ENCODE measurements at places on chromosomes 3 and 15.

DNA sequence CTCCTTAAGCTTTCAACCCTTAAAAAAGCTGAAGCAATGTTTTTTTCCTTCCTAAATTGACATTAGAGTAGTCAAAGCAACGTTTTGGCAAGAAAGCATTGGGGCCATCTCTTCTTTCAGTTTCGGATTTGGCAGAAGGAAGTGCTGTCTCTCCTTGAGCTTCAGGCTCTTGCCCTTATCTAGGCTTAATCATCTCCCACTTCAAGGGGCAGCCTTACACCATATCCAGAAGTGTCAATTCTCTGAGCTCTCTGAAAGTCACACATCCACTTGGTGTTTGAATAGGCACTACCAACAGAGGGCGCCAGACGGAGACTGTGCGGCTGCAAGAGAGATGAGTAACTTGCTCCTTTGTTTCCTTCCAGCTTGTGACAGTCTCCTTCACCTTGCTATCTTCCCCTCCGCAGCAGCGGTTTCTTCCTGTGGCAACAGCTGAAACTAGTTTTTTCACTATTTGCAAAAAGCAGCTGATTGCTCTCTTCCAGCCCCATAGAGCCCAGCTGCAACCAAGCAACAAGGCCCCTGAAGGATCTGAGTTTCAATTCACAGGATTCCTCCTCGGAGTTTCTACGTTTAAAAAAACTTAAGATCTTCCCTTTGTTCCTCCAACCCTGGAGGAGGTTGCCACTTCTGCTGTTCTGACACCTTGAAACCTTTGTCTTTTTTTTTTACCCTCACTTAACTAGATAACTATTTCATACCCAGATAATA lies 147.0 kb upstream of the SLCO3A1 start:
- DNase-seq: peak; percentile 74

GRCh38 chr3:64514889-64515288 lies 172.9 kb downstream of the ADAMTS9 start:
- no peak for DNase-seq

DNA sequence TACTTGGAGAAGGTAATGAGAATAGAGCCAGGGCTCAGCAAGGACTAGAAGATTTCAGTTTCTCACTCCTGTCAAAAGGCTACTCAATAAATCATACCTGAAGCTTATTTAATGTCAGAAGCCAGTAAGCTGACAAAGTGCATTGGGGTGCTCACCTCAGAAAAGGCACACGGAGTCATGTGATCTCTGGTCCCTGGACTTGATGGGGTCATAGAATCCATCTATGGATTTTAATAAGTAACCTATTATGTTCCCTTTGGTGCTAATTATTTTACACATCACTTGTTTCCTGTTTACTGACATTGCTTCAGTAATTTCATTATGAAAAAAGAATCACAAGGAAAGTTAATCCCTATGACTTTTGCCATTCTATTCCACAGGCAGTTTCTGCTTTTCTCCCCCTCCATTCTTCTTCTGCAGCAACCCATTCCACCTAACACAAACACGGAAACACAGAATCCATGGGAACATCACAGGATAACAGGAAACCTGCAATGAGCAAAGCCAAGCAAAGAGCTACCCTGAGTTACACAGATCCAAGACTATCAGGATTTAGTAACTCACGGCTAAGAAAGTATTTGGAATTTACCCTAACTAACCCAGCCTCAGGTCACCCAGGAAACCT lies 159.6 kb downstream of the MEIS2 start:
- DNase-seq: no peak

DNA sequence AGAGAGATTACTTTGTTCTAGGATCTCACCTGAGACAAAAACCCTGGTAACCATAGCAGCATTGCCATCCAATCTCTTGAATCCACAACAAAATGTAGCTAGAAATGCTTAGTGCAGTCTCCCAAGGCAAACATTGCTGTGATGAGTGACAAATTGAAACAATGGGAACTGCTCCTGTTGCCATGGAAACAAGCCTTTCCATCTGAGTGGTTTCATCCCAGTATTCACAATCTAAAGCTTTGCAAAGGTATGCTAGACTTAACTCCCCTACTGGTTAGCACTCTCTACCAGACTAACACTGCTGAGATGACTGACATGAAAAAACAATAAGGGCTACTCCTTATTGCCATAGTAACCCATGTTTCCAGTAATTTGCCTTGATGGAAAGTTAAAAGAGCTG lies 172.6 kb upstream of the CNTN3 start:
- DNase-seq: peak; percentile 30

DNA sequence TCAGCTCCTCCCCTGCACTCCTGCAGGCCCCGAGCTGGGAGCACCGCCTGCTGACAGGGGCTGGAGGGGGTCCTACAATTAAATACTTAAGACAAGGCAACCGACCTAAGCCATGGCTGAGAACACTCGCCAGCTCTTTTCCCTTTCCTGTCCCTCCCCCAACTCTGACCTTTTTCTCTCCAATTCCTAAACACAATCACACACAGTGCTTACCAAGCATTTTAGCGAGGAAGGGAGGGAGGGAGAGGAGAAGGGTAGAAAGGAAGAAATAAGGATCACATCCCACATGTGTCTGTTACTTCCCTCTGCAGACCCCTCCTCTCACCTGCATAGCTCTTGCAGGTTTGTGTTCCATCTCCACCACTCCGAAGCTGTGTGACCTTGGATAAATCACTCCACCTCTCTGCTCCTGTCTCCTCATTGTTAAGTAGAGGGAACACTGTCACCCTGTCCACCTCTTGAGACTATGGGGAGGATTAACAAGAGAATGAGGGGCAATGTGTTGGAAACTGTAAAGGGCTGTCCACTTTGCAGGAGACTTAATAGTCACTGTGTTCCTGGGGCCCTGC lies 63.6 kb downstream of the CYP11A1 start:
- DNase-seq: no peak

DNA sequence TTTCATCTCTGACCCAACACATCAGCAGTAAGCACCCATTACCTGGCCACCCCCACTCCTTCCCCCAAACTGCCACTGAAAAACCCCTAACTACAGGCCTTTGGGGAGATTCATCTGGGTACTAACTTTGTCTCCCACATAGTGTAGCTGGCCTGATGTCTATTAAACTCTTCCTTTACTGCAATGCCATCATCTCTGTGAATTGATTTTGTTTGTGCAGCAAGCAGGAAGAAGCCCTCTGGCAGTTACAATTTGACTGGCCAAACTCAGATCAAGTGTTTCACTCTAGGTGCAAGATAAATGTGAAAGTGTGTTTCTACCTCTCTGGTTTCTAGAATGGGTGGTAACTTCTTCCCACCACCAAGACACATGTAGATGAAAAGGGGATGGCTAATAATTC lies 26.7 kb upstream of the OR5K4 start:
- no peak for DNase-seq

GRCh38 chr15:82571722-82572222 lies 31.5 kb upstream of the RPS17 start:
- peak; percentile 91 for DNase-seq

DNA sequence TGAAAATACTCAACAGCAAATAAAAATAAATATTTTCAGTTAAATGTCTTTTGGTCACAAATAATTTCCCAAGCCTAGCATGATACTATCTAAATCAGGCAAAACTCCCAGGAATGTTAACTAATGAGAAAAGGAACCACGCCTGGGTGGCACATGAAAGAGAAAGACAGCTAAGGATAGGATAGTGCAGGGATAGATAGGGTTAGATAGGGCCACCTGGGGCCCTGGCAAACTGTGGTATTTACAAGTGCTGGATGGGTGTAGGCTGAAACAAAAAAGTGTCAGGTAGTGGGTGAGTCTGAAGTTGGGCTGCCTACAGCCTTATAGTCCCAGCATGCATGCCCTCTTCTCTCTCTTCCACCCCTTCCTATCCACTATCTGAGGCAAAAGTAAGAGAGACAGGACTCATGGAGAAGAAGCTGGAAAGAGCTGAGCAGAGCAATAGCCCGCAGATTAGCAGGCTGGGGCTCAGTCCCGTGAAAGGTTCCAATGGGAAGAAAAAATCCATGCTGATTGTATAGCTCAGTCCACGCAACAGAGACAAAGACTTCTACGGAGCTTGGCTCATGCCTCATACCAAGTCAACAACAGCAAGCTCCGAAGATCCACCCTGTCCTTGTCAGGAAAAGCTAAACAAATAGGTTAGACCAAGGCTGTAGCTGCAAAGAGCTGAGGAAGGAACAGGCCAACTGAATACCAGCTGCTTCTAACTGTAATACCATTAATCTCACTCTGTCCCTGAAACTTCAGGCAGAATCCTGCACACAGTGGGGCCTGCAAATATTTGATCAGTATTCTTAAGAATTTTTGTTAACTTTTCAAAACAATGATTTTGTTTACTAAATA lies 342.1 kb upstream of the ATP11B start:
- DNase-seq: no peak

DNA sequence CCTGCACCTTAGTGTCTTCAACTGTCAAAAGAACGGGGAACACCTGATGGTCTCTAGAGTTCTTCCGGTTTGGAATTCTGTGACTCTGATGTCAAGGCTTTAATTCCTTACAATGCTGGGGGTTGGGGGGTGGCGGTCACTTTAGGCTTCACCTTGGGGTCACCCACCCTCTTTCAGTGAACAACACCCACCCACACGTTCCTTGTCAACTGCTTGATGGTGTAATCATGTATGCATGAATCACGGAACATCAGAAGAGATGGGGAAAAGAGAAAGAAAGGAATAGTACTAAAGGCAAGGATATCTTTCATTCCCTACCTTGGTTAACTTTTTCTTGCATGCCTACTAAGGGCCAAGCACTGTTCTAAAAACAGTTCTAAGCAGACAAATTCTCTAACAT lies 7.3 kb upstream of the UBE2E1 start:
- DNase-seq: no peak

DNA sequence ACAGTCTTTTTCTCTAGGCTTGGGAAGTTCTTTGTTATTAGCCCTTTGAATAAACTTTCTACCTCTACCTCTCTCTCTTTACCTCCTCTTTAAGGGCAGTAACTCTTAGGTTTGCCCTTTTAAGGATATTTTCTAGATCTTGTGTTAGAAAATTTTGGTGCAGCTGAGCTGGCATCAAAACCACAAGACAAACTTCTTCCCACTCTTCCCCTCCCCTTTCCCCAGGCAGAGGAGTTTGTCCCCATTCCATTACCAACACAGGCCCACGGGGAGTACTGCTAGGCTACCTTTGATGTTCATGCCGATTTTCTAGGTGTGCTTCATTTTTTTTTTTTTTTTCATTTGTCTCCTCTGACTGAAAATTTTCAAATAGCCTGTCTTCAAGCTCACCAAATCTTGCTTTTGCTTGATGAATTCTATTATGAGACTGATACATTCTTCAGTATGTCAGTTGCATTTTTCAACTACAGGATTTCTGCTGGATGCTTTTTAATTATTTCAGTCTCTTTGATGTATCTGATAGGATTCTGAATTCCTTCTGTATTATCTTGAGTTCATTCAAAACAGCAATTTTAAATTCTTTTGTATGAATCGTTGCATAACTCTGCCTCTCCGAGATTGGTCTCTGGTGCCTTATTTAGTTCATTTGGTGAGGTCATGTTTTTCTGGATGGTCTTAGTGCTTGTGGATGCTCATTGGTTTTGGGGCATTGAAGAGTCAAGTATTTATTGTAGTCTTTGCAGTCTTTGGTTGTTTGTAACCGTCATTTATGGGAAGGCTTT lies 112.0 kb downstream of the UBE2E2 start:
- DNase-seq: no peak

GRCh38 chr3:53255423-53255774 lies 423 bp downstream of the TKT start:
- DNase-seq: no peak

GRCh38 chr3:63644212-63644797 lies 8.2 kb upstream of the SNTN start:
- no peak for DNase-seq

GRCh38 chr3:69872783-69873378 lies 126.7 kb upstream of the SAMMSON start:
- no peak for DNase-seq

GRCh38 chr3:59326246-59327024 lies 276.6 kb upstream of the CFAP20DC start:
- DNase-seq: no peak

DNA sequence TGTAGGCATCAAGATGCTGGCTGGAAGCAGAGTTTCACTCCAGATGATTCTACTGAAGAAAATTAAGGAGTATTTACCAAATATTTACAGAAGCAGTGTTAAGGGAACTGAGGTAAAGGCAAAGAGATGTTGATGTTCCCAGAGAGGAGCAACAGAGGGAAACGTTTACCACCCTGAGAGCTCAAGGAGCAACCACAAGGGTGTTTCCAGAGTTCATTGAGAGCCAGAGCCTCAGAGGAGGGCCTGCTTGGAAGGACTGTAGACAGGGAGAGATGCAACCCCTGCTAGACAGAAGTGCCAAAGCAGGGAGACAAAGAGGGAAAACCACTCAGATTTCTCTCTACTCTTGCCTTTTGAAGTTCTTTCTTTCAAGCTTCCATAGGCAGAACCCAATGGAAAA lies 474.5 kb downstream of the RBMS3 start:
- no peak for DNase-seq

DNA sequence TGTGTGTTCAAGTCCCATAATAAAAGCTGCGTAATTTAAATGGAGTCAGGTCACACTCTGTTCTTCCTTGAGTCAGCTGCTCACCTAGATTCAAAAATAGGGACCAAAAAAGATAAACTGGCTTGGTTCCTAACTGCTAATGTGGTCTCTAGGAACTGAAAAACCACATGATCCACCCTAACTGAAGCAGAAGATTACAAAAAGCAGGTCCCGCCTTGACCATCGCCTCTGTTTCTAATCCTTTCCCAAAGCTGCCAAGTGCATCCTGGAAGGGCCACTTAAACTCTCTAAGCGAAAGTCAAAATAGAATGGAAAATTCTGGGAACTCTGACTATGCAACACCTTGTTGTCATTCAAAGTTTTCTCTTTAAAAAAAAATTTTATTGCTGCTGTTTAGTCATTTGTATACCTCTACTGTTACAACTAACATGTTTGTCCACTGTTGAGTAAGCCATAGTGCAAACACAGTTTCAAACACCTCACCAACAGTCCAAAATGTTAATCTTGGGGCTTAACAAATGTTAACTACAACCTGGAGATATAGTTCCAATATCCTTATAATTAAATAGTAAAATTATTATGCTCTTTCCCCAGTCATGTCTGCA lies 88.9 kb upstream of the THBS1 start:
- no peak for DNase-seq

- DNase-seq: no peak
Observed at GRCh38 chr3:72232777-72233176, 447.8 kb upstream of the PROK2 start.
